ENCODE measurements at places on chromosomes 6 and 20.

- no peak for DNase-seq
These were observed 2.9 kb downstream of the NKAIN2 start for GRCh38 chr6:123806561-123806960.

GRCh38 chr20:2640899-2641298 lies 11.5 kb upstream of the NOP56 start:
- no peak for DNase-seq

GRCh38 chr6:34145161-34146020 lies 496 bp downstream of the GRM4 start:
- no peak for DNase-seq

- no peak for DNase-seq
These were observed 90.8 kb downstream of the TRMT11 start for GRCh38 chr6:126076992-126077664.

- no peak for DNase-seq
These were observed 413.7 kb upstream of the SULF2 start for GRCh38 chr20:48198929-48199451.

DNA sequence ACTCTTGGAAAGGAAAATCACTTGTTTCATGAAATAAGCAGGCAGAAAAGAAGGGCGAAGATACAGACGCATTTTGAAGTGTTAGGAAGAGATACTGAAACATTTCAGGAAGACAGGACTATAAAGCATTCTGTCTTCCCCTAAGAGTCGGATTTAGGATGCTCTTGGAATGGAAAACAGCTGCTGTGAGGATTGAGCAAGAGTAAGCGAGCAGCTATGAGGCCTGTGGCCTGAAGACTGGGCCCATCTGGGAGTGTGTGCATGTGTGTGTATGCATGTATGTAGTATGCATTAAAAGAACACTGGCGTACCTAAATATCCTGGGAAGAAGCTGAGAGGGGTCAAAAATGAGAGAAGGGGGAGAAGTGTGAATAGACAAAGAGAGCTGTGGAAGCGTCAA lies 83.6 kb downstream of the SIM1 start:
- no peak for DNase-seq

- no peak for DNase-seq
These were observed 249.1 kb upstream of the PREP start for GRCh38 chr6:105651969-105652368.

GRCh38 chr6:44023586-44024454 lies 103.4 kb downstream of the MRPL14 start:
- DNase-seq: no peak

- DNase-seq: no peak
These were observed 2.4 kb upstream of the HLA-F start for GRCh38 chr6:29720863-29721262.

DNA sequence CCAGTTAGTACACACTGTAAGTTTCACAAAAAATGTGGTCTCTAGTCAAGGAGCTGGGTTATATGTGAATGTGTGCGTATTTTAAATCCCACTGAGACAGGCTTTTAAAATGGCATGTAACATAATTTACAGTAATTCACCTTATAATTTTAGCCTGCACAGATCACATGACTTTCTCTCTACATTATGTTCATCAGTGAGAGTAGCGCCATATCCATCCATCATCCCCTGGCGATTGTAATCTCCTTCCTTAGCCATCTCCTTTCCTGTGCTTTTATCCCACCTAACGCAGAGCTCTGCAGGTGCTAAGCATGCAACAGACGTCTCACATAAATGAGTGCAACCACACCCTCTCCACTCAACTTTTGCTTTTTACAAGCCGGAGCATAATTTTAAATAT lies 210.8 kb downstream of the TBC1D7 start:
- DNase-seq: no peak

GRCh38 chr6:105898286-105898685 lies 187.8 kb upstream of the PRDM1 start:
- DNase-seq: no peak

DNA sequence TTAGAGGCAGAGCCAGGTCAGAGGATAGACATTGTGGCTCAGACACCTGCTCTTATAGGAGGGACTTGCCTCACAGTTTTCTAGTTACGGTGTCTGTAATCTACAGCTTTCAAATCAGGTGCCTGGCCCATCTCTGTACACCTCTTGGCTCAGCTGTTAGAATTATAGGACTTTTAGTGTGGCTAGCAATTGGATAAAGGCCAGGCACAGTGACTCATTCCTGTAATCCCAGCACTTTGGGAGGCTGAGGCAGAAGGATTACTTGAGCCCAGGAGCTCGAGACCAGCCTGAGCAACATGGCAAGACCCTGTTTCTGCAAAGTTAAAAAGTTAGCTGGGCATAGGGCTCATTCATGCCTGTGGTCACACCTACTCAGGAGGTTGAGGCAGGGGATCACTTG lies 20.0 kb downstream of the BRPF3 start:
- DNase-seq: no peak

- DNase-seq: no peak
These were observed 1.1 kb downstream of the OCSTAMP start for GRCh38 chr20:46549188-46549972.

DNA sequence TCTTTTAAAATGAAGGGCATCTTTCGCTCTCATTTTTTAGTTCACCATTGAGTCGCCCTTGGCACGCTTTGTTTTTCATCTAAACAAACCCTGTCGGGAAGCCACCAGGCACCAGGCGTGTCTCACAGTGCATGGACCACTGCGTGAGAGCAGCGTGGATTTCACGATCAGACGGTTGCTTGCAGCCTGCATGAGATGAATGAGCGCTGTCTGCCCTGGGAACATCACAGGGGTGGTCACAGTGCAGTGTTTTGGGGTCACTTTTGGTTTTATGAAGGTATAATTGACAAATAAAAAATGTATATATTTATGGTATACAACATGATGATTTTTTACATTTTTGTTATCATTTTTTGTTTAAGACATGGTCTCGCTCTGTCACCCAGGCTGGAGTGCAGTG lies 61.3 kb downstream of the CDH4 start:
- DNase-seq: no peak

DNA sequence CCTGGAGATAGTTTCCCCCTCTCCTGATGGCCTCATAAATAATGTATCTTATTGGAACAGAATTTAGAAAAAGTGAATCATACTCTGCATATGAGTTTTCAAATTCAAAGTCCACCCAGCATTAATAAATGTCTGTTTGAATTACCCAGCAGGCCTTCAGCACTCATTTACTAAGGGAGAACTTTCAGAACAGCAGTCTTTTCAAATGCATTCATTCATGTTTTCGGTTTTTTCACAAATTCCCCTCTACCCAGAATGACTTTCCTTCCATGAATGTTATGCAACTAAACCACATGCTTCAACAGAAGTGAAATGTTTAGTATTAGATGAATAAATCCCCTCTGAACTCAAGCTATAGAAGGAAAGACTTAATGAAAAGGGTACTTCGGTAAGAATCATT lies 92.4 kb downstream of the RTN4IP1 start:
- DNase-seq: no peak

GRCh38 chr6:47749757-47750156 lies 32.1 kb upstream of the OPN5 start:
- DNase-seq: no peak

- no peak for DNase-seq
These were observed 94.9 kb downstream of the TASP1 start for GRCh38 chr20:13543783-13544182.

DNA sequence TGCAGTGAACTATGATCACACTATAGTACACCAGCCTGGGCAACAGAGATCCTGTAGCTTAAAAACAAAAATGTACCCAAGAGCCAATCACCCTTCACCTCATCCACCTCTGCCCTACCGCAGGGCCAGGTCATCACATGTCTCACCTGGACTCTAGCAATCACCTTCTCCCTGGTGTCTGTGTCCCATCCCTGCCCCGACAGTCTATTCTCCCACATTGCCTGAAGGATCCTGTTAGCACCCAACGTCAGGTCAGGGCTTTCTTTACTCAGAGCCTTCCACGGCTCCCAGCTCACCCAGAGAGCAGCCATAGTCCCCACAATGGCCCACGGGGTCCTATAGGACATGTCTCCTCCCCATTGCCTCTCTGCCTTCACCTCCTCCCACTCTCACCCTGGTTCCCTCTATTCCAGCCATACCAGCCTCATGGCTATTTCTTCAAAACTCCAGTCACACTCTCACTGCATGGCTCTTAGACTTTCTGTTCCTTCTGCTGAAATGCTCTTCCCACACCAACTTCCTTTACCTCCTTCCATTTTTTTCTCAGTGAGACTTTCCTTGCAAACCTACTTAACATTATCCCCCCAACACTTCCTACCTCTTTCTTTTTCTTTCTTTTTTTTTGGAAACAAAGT lies 22.5 kb upstream of the ARFGEF2 start:
- no peak for DNase-seq

GRCh38 chr20:53576586-53577318 lies 16.9 kb downstream of the ZNF217 start:
- no peak for DNase-seq

- DNase-seq: no peak
These were observed 492.0 kb upstream of the NRSN1 start for GRCh38 chr6:23633996-23634395.

DNA sequence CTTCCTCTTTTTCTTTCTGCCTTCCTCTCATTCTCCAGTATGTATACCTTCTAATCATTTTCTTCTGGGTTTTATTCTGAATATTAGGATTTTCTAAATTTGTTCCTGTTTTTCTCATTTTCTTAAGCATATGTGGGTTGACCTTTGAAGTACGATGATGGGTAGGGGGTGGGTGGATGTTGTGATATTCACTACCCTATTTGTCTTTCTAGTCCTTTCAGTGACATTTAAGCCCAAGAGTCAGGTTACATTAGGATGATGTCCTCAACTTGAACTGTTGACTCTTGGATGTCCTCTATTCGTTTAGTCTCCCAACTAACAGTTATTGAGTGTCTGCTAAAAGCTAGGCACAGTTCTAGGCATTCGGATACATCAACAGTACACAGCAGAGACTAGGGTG lies 7.3 kb downstream of the ABT1 start:
- no peak for DNase-seq

DNA sequence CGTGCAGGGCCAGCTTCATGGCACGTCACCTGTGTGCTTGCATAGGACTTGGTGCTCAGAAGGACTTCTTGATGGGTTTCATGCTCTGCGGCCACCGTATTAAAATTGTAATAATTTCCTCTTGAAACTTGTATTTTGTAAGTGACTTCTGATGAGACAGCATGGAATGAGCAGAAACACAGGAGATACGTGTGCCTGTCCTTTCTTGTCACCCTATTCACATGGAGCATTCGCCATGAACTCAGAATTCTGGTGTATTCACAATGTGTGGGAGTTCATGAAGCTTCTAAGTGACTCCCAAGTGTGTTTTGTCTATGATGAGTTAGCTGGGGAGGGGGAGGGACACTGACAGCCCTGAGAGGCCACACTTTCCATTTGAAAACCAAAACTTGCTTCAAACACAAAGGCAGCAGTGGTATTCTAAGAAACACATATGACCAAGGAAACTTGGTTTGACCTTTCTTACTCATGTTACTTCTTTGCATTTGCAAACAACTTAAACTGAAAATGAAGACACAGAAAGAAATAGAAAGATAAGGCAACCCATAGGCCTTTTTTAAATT lies 92.1 kb upstream of the NEDD9 start:
- DNase-seq: no peak

- DNase-seq: no peak
These were observed 26.1 kb upstream of the TBC1D7 start for GRCh38 chr6:13354331-13355042.

GRCh38 chr6:125754566-125754965 lies 5.1 kb downstream of the HEY2 start:
- DNase-seq: no peak

GRCh38 chr6:108200631-108201030 lies 34.8 kb downstream of the NR2E1 start:
- no peak for DNase-seq

- DNase-seq: peak; percentile 70
These were observed 52.2 kb downstream of the KDM1B start for GRCh38 chr6:18207438-18207837.

GRCh38 chr6:28078836-28079235 lies 1.5 kb upstream of the ZNF165 start:
- DNase-seq: no peak

- no peak for DNase-seq
These were observed 6.0 kb downstream of the GNMT start for GRCh38 chr6:42966571-42966970.

- no peak for DNase-seq
These were observed 689.7 kb downstream of the EPM2A start for GRCh38 chr6:145045582-145045981.

DNA sequence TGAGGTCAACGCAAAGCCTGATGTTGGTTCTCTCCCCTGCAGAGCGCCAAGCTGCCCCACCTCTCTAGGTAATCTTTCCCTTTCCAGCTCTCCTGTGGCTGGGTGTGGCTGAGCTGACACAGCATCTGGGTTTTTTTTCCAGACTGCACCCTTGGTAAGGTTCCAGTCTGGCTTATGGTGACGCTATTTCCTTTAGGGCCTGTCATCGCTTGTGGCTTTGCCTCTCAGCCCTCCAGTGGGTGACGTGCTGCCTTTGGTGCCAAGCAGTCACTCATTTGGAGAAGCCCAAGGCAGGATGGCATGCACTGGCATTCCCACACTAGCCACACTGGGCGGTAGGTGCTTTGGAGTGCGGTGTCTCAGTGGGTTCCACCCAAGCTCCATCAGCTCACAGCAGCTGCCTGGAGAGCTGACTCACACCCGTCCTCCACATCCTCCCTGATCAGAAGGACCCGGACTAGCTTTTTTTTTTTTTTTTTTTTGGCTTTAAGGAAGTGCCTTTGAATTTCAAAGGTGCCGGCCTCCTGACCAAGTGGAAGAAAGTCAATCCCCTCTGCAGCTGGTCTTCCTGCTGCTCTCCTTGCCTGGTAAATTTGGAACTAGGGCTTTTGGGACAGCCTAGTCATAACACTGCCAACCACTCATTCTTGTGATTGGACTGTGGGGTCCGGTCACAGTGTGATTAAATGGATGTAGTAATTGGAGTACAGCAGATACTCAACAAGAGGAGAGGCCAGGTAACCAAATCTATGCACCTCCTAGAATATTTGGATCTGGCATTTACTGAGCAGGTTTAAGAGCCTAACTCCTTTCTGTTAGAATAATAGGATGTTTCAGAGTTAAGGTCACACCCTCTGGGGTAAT lies 153.6 kb downstream of the CD83 start:
- DNase-seq: no peak

Measured in DMS79 (cell line).